ENCODE measurements at places on chromosomes 5 and 9. TPM values are rescaled to one million over a fixed set of nuclear protein-coding genes. Genes with fewer than 3 reads are reported as not detected.

GRIN3A gene
- total RNA-seq, result 0.09 TPM

GRIA1 gene
- total RNA-seq, result 1.2 TPM

XRCC4 gene
- total RNA-seq, result 27.7 TPM

PCDHGB6 gene
- 3.8 TPM for total RNA-seq

SEPTIN8 gene
- 22.7 TPM for total RNA-seq

ZNF608 gene
- 20.4 TPM for total RNA-seq

FCN2 gene
- not detected for total RNA-seq

PKN3 gene
- total RNA-seq, result 3.6 TPM

RNF183 gene
- not detected for total RNA-seq

CNTRL gene
- 11.2 TPM for total RNA-seq

DBH gene
- not detected for total RNA-seq

PSMD5 gene
- total RNA-seq, result 49.4 TPM

GLT6D1 gene
- not detected for total RNA-seq

FBXL7 gene
- 12.6 TPM for total RNA-seq

LECT2 gene
- total RNA-seq, result not detected

TRIM32 gene
- total RNA-seq, result 33.5 TPM

RLN1 gene
- total RNA-seq, result 0.18 TPM

ACTBL2 gene
- total RNA-seq, result not detected

C9orf153 gene
- 0.45 TPM for total RNA-seq

Data from fibroblast of the aortic adventitia (primary cell).